ENCODE measurements at places on chromosomes 2 and 18.

GRCh38 chr2:226798422-226799210 lies 1.0 kb downstream of the IRS1 start:
- DNase-seq, result peak; percentile 80

DNA sequence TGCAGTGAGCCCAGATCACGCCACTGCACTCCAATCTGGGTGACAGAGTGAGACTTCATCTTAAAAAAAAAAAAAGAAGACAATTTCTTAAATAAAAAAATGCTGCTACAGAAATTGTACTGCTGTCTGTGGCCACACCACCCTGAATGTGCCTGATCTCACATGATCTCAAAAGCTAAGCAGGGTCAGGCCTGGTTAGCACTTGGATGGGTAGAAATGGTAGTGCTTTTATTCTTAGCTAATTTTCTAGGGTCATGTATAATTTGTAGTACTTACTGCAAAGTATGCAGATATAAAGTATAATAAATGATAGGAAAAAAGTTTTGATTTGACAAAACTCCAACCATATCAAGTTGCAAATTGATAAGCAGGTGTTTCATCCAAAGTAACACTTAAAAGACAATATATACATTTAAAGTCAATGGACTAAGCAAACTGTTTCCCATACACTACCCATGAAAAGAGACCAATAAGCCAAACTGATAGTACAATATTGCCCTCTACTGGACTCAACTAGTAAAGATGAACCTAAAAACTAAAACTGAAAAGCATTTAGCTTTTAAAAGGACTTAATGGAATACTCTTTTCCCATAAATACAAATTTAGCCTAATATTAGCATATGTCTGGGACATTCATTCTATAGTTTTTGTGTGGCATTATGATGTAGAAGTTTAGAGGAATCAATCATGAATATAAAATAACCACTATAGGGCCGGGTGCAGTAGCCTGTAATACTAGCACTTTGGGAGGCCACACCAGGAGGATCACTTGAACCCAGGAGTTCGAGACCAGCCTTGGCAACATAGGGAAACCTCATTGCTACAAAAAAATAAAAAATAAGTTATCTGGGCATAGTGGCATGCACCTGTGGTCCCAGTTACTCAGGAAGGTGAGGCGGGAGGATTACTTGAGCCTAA lies 18.6 kb upstream of the PEX13 start:
- peak; percentile 75 for DNase-seq

GRCh38 chr2:69811018-69811417 lies 18.4 kb upstream of the GMCL1 start:
- no peak for DNase-seq

- DNase-seq, result no peak
These were observed 5.0 kb upstream of the MRPL19 start for GRCh38 chr2:75641587-75641986.

GRCh38 chr2:228723599-228723998 lies 542.1 kb upstream of the SPHKAP start:
- DNase-seq, result no peak

GRCh38 chr18:9516437-9517064 lies 41.2 kb downstream of the RALBP1 start:
- DNase-seq, result peak; percentile 67

GRCh38 chr18:44771956-44772917 lies 91.5 kb downstream of the SETBP1 start:
- DNase-seq, result no peak

- peak; percentile 52 for DNase-seq
These were observed 176.9 kb upstream of the MC4R start for GRCh38 chr18:60549338-60549960.

GRCh38 chr2:44545005-44545404 lies 183.3 kb downstream of the CAMKMT start:
- no peak for DNase-seq

DNA sequence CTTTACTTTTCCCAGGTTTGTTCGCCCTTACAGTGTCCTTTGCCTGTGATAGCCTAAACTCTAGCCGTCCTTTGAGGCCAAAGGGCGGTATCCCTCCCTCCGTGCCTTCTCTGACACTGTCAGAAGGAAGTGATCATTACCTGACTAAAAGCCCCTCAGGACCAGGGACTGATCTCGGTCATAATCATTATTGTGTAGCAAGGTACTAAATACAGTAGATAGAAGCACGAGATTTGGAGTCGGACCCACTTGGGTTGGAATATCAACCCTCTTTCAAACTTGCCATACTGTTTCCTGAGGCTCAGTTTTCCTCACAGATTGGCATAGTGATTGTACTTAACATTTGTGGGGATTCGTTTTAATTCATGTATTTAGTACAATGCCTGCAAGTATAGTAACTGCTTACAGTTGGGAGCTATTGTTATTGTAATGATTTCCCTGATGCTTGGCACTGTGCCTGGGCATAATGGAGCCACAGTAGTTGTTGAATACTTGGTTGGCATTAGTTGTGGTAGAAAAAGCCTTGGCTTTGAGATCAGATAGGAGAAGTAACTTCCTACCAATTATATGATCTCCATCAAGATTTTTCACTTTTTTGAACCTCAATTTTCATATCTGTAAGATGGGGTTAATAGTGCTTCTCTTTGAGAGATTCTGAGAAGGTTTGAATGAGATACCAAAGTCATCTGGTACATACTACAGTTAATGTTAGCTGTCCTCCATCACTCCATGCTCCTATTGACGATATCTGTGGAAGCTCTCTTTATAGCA lies 836 bp downstream of the STK11IP start:
- DNase-seq, result peak; percentile 6

DNA sequence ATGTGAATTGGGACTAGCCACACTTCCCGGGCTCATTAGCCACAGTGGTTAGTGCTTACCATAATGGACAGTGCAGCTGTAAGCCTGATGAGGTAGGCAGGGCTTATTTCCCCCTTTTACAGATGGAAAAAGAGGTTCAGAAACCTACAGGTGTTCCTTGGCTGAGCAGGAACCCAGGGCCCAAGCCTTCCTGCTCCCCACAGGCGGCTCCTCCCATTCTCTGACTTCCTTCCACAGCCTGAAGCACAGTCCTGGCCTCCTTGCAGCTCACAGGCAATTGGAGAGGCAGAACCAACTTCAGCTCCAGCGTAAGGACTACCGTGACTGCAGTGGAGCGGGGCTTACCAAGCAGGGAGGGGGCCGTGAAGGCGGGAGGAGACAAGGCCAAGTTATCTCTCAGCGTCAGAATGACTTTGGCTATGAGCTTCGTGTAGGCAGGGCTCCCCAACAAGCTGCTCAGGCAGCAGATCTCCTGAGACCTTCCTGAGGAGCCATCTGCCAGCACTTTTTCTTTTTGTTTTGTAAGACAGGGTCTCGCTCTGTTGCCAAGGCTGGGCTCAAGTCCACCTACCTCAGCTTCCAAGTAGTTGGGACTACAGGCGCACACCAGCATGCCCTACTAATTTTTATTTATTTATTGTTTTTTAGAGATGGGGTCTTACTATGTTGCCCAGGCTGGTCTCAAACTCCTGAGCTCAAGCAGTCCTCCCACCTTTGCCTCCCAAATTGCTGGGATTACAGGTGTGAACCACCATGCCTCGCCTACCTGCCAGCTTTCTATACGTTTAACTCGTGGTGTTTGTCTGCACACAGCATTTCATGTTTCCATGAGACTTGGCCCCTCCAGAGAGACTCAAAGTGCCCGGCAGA lies 34.2 kb upstream of the NT5DC4 start:
- DNase-seq, result no peak

GRCh38 chr2:217789736-217790181 lies 213.0 kb downstream of the TNS1 start:
- no peak for DNase-seq

- DNase-seq, result no peak
These were observed 105.4 kb upstream of the TLK1 start for GRCh38 chr2:171266102-171266501.

GRCh38 chr18:34867520-34867919 lies 157.4 kb downstream of the DTNA start:
- no peak for DNase-seq

GRCh38 chr2:38978908-38979307 lies 89.2 kb downstream of the ARHGEF33 start:
- no peak for DNase-seq

DNA sequence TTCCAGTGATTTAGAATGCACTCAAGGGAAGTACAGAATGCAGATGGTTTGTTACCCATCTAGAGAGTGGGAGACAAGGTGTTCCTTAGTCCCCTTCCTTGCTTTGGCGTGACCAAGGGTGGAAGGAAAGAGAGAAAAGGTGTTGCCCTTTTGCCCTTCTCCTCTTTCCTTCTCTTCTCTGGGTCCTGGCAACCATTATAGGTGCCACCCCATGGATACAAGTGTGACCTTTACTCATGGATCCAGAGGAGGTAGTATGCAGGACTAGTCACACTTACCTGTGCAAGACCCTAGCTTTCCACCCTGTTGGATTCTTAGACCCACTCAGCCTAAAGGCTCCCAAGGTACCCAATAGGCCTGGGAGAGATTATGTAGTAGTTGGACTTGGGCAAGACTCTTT lies 11.6 kb upstream of the RBFA start:
- no peak for DNase-seq

DNA sequence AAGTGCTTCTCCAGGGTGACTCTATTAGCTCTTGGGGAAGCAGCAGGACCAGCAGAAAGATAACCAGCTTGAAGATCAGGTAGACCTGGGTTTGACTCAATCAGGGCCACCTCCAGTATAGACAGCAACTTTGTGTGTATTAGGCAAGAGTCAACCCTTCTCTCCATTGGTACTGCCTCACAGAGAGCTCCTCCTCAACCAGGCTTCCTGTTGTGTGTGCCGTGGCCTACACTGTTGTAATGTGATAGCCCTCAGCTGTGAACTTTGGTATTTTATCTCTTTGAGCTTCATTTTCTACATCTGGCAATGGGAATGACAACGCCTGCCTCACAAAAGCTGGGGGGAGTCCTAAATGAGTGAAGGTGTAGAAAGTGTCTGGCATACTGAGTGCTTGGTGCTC lies 17.0 kb upstream of the MAP3K20 start:
- DNase-seq, result no peak

DNA sequence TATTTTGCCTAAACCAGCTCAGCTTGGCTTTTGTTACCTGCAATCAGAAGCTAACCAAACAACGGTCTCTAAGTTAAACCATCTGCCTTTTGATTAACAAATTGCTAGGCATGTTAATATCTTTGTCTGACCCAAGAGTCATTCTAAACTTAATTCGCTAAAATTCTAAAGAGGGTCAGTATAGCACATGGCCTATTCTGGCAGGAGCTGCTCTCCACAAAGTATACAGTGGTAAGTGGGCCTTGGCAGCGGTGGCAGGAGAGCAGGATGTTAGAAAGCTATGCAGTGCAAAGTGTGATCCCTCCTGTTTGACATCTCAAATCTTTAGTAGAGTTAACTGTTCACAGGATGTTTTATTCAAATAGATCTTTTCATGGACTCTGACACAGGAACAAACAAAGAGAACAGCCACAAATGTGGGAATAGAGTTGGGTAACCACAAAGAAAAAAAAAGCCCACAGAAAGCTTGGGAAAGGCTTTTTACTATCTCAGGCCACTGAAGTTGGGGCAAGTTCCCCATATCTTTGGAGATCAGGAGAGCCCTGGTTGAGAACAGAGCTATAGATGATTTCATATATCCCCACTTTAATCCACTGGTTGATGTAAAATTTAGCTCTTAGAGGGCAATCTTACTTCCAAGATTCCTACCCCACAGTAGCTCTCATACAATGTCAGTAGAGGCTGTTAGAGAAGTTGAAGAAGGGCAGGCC lies 10.6 kb downstream of the CFAP210 start:
- no peak for DNase-seq

DNA sequence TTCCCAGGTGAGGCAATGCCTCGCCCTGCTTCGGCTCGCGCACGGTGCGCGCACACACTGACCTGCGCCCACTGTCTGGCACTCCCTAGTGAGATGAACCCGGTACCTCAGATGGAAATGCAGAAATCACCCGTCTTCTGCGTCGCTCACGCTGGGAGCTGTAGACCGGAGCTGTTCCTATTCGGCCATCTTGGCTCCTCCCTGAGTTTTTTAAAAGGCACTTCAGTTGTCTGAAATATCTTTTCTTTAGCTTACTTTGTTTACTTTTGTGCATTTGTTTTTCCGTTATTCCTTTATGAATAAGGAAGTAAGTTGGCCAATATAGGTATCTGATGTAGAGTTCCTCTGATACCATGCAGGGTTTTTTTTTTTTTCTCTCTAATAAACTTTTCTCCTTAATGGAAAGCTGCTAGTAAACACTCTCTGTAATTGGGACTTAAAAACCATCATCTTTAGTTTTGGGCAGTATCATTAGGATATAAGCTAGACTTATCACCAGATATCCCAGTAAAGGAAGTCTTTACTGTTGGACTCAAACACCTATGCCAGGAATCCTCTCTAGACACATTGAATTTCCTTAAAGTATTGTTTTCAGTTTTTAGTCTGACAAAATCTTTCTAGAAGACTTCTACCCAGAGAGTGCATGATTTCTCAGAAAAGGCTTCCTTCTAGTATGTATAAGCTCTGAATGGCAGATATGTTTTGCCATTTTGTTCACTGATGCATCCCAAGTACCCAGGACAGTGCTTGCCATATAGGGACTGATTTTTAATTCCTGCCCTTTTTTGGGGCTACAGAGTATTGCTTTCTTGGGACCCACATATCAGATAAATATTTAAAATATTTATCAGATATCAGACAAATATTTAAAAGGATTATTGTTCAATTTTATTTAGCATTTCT lies 35.8 kb upstream of the DYSF start:
- no peak for DNase-seq

DNA sequence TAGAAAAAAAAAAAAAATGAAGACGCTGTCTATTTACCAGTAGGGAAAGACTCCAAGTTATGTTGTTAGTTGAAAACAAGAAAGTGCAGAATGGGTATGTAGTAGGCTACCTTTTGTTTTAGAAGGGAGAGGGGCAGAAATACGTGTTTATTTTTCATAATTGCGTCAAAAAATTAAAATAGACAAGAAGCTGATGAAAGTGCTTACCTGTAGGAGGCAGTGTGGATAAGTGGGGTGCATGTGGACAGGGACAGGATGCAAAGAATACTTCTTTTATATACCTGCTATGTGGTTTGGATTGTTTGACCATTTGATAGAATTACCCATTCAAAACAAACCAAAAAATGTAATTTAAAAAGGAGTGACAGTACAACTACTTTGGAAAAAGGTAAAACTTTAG lies 3.0 kb upstream of the GCG start:
- no peak for DNase-seq

- no peak for DNase-seq
These were observed 52.8 kb upstream of the HAAO start for GRCh38 chr2:42844901-42845821.

Data from G401 (cell line).